ENCODE measurements at places on chromosomes 5 and 9.

- DNase-seq: no peak
Observed at GRCh38 chr9:132560616-132561202, 21.7 kb upstream of the BARHL1 start.

GRCh38 chr9:130039528-130040147 lies 3.4 kb downstream of the FNBP1 start:
- no peak for DNase-seq

GRCh38 chr9:121288673-121289025 lies 20.7 kb downstream of the GSN start:
- no peak for DNase-seq

DNA sequence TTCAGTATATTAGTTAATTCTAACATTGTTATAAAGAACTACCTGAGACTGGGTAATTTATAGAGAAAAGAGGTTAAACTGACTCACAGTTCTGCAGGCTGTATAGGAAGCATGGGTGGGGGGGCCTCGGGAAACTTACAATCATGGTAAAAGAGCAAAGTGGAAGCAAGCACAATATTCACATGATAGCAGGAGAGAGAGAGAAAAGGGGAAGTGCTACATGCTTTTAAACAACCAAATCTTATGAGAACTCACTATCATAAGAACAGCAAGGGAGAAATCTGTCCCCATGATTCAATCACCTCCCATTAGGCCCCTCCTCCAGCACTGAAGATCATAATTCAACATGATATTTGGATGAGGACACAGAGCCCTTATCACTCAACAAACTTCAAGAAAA lies 324.9 kb downstream of the ZNF608 start:
- DNase-seq: no peak

GRCh38 chr5:151195622-151196021 lies 28.3 kb downstream of the CCDC69 start:
- no peak for DNase-seq

DNA sequence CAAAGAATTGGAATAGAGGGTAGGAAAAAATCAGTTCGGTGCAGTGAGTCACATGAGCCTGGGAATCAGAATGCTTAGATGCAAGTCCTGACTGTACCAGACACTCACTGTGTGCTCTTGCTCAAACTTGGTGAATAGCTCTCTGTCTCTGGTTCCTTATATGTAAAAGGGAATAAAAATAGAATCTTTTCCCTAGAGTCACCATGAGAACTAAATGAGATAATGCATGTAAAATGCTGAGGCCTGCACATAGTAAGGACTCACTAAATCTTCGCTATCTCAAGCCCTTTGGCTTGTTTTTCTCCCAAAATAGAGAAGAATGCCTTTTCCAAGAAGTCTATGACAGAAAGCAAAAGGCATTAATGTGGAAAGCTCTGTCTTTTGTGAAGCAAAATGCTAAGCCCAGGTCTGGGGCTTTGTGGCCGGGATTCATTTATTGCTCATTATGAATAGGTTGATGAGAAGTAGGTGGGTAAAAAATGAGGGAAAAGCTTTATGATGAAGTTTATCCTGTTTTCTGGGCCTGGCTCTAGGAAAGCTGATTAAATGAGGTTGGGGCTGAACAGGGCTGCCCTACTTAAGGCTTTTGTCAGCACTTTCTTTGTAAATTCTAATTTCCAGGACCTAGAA lies 483.3 kb downstream of the DMAC1 start:
- DNase-seq: no peak

GRCh38 chr9:72300873-72301272 lies 64.1 kb downstream of the ZFAND5 start:
- DNase-seq: no peak

- no peak for DNase-seq
Observed at GRCh38 chr9:89529243-89530035, 31.5 kb upstream of the SEMA4D start.

DNA sequence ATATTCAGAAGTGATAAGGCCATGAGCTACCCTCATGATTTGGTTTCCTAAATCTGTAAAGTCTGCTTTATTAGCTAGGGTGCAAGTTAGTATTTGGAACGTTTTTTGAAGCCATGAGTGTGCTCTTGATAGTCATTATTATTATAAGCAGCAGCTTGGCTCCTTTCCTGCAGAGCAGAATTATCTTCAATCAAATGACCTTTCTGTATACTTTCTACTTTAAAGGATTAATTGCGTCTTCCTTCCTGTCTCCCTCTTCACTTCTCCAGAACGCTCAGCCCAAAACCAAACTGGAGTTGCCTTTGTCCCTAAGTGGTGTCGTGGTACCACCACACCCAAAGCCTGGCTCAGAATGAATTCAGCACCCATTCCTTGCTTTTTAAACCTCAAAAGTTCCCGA lies 211.3 kb downstream of the ARHGAP26 start:
- DNase-seq: no peak

- no peak for DNase-seq
Observed at GRCh38 chr5:109998726-109999125, 309.0 kb downstream of the MAN2A1 start.

- DNase-seq: no peak
Observed at GRCh38 chr5:33305572-33305971, 135.2 kb upstream of the TARS1 start.

- DNase-seq: no peak
Observed at GRCh38 chr9:127207734-127208410, 56.7 kb upstream of the GARNL3 start.

GRCh38 chr5:60259730-60260129 lies 366.2 kb upstream of the PDE4D start:
- no peak for DNase-seq

GRCh38 chr5:83342465-83342864 lies 129.1 kb upstream of the VCAN start:
- DNase-seq: no peak

- DNase-seq: no peak
Observed at GRCh38 chr5:5276430-5276829, 136.3 kb downstream of the ADAMTS16 start.

DNA sequence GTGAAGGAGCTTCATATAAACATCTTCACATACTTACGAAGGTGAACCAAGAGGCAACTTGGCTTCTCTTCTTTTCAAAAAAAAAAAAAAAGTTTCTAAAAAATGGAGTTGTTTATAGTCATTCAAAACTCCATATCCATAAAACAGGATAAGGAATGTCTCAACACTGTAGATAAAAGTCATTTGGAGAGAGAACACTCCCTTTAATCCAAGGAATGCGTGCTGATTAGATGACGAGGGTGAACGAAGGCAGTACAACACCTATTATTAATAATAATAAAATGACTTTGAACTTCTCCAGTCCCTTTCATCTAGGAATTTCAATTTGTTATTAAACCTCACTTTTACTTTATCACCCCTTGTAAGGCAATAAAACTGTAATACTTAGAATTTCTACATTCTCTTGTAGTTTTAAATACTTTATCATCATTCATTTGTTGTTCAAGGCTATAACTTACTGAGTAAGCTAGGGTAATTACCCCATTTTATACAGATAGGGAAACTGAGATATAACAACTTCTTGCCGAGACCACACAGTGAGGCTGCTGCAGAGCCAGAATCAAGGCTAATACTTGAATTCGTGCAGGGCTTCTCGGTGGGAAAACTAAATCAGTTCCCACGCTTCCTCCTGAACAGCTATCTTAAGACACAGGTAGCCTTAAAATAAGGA lies 377.1 kb downstream of the EFNA5 start:
- no peak for DNase-seq

DNA sequence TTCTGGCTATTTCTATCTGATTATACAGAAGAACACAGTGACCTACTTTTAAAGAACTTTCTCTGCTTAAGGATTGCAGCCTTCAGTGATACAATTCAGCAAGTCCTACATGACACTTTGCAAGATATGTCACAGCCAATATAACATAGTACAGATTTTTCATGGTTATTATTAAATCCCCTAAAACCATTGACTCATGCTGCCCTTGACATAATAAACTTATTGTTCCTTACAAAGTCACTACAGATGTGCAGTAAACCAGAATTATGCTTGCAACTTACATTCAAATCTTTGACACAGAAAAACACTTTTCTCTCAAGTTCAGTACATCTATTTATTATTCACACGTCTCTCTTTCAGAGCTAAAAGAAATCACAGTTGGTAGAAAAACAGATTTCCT lies 1136.3 kb upstream of the ACO1 start:
- DNase-seq: no peak

DNA sequence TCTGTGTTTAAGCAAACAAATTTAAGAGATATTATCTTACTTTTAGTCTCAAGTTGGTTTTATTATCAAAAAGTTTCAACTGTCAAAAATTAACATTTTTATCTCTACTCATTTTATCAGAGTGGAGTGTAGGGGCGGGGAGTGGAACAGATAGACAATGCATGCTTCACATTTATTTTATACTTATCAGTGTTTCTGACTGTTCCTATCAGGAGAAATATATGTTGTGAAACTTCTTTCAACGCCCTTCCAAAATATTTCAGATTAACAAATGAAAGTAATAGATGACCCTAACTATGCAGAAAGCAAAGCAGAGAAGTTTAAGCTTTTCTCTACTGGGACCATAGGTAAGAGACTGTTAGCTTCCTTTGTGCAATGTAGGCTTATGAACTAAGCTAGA lies 44.9 kb upstream of the MAST4 start:
- DNase-seq: no peak

GRCh38 chr9:100322954-100323536 lies 29.7 kb downstream of the TEX10 start:
- peak; percentile 56 for DNase-seq

DNA sequence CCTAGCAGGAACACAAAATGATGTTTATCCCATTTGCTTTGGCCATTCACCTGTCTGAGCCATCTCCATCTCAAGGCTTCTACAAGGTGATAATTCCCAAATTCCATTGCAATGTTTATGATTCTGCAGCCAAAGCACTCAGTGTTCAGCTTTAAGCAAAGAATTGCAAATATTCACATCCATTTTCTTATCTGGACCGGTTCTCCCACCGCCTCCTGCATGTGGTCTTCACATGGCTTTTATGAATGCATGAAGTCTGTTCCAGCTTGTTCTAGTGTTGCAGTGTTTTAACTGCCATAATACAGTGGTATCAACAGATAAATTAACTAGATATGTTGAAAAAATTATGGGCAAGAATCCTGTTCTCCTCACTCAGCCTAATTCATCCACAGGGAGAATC lies 443.0 kb upstream of the KLF4 start:
- peak; percentile 29 for DNase-seq

- DNase-seq: no peak
Observed at GRCh38 chr9:127537792-127538191, 74.3 kb upstream of the STXBP1 start.

DNA sequence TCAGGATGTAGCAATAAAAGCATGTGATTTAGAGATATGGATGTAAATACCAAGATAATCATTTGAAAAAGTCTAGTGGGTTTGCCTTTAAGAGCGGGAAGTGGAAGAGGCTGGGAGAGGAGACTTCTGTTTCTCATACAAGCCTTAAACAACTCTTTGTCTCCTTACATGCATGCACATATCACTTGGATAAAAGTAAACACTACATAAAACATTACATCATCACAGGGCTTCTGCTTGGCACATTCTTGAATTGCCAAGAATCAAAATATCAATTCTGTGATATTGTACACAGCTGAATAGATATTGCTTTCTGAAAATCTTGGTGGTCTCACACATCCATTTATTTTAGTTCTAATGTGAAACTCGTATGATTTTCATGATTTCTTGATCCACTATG lies 57.6 kb downstream of the FOXD1 start:
- no peak for DNase-seq

DNA sequence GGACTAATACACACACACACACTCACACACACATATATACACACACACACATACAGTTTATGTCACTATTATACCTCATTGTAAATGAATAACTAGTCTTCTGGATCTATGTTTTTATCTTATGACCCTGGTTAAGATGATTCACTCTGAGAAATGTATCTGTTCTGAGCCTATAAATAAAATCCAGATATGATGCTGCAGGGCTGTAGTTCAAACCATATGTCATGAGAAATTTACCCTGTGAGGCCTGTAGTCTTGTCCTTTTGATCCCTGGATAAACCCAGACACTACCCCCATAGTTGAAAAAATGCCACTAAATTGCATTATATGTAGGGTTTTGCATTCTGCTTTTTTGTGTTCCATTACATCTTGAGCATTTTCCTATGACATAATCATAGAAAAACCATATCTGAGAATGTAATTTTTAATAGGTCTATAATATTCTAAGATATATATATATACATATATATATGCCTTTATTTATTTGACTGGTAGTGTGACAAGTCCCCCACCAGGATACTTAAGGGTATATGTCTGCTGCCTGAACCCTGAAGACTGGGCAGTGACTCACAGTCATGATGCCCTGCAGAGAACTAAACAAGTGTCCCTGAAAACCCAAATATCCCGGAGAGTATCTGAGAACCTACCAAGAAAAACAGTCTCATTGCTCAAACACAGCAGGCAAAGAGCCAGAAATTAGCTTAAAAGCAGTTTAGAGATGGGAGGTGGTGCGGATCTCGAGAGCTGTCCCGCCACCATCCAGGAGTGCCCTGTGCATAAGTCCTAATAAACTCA lies 18.4 kb upstream of the ALDOB start:
- DNase-seq: peak; percentile 81

- no peak for DNase-seq
Observed at GRCh38 chr9:115775659-115776058, 377.9 kb upstream of the PAPPA start.

GRCh38 chr9:13786131-13786530 lies 506.6 kb upstream of the MPDZ start:
- DNase-seq: peak; percentile 74

GRCh38 chr5:35656721-35657120 lies 39.1 kb downstream of the SPEF2 start:
- no peak for DNase-seq

DNA sequence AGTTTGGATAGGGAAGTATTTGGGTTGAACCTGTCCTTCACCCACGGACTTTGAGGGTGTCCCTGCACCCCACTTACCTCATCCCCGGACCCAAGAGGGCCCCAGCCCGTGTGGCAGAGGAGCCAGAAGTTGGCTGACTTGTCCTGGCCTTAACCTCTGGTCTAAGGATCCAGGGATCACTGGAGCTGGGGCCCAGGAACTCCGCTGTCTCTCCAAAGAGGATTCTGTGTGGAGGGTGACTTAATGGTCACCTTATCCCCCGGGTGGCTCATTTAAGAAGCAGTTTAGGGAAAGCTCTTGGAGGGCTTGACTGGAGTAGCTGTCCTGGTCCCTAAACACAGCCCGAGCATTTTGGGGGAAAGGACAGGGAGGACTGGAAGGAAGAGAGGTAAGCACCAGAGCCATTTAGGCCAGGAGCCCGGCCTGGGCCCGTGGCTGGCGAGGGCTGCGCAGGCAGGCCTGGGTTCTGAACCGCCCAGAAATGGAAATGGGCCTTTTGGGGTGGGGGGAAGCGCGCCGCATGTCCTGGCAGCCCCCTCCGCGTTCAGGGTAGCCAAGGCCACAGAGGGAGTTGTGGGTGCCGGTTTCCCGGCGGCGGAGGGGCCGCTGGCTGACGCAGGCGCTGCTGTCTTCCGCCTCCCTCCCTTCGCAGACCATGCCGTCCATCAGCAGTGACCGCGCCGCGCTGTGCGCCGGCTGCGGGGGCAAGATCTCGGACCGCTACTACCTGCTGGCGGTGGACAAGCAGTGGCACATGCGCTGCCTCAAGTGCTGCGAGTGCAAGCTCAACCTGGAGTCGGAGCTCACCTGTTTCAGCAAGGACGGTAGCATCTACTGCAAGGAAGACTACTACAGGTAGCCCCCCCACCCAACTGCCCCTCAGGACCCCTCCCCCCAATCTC lies 2.0 kb downstream of the LHX2 start:
- DNase-seq: no peak

- no peak for DNase-seq
Observed at GRCh38 chr5:56648460-56649034, 166.8 kb upstream of the MAP3K1 start.
